GM04503 (cell line): ENCODE measurements at places on chromosomes 3 and 15.
A peak's percentile ranks its signal among the peaks of the same experiment; 100 is the strongest.

- DNase-seq: no peak
Observed at GRCh38 chr3:118544458-118544857, 490.2 kb downstream of the IGSF11 start.

- no peak for DNase-seq
Observed at GRCh38 chr15:66193066-66193465, 60.5 kb downstream of the MEGF11 start.

- no peak for DNase-seq
Observed at GRCh38 chr15:31160740-31161495, 59.4 kb upstream of the TRPM1 start.

- no peak for DNase-seq
Observed at GRCh38 chr15:70974004-70974832, 81.6 kb downstream of the LRRC49 start.

GRCh38 chr3:69304396-69304795, 81.5 kb downstream of the FRMD4B start:
- DNase-seq: no peak

- DNase-seq: no peak
Observed at GRCh38 chr15:44033894-44034293, 161.2 kb downstream of the FRMD5 start.

GRCh38 chr3:136255672-136256406, 5.7 kb downstream of the PCCB start:
- DNase-seq: no peak

DNA sequence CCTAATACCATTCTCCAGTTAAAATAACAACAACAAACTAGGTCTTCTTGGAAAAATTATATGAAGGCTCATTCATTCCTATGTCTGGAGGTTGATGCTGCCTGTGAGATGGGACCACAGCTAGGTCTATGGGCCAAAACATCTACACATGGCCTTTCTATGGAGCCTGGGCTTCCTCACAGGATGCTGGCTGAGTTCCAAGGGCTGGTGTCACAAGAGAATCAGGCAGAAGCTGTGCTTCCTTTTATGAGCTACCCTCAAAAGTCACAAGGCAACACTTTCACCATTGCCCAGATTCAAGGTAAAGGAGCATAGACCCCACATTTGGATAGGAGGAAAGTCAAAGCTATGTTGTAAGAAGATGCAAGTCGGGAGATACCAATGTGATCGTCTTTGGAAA, 4.6 kb upstream of the RTP2 start:
- no peak for DNase-seq

- DNase-seq: no peak
Observed at GRCh38 chr3:140349938-140350337, 327.9 kb upstream of the TRIM42 start.

DNA sequence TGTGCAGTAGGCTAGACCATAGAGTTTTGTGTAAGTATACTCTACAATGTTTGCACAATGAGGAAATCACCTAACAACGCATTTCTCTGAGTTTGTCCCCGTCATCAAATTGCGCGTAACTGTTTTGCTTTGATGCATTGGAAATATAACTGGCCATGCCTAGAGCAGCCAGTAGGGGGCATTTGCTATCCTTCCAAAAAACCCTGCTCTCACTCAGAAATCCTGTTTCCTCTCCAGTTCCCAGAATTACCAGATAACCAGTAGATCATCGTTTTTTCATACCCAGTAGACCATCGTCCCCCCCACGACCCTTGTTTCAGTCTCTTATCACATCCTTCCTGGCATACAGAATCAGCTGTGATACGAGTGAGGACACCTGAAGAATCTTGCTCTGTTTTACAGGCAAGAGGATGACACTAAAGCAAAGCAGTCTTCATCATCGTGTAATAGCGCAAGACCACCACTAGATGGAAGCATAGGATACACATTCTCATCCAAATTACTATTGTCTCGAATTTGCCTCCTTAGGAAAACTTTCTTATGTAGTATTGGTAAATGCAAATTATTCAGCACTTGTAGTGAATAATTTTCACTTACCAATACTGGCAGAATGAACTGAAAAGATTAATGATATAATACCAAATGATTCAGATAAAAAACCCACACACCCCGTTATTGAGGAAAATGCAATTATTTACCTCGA, 4.4 kb upstream of the GABRR3 start:
- peak; percentile 61 for DNase-seq

GRCh38 chr3:142647856-142648255, 51.7 kb downstream of the PLS1 start:
- DNase-seq: no peak

DNA sequence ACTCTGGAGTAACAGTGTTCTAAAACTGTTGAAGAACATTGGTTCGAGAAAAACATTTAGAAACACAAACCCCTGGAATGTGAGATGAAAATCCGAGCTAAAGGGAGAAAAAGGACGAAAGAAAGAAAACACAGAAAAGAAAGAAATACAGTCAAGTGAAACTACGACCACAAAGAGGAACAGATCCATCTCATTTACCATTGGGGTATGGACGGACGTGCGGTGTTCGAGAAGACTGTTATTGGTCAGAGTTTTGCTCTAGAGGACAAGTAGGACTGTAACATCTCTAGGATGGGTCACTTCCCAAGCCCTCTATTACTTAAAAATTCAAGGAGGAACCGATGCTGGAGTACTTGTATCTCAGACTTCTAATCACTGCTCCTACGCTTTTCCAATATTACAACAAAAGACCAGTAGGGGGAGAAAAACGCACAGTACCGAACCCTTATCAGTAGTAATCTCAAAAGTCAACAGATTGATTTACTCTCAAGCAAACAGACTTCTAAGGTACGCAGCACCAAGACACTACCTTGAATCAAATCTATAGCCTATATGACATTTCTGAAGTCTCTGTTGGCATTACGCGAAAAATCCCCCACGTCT, 1.1 kb upstream of the PIK3CA start:
- DNase-seq: no peak

- DNase-seq: no peak
Observed at GRCh38 chr3:125959317-125960065, 9.5 kb upstream of the ROPN1B start.

DNA sequence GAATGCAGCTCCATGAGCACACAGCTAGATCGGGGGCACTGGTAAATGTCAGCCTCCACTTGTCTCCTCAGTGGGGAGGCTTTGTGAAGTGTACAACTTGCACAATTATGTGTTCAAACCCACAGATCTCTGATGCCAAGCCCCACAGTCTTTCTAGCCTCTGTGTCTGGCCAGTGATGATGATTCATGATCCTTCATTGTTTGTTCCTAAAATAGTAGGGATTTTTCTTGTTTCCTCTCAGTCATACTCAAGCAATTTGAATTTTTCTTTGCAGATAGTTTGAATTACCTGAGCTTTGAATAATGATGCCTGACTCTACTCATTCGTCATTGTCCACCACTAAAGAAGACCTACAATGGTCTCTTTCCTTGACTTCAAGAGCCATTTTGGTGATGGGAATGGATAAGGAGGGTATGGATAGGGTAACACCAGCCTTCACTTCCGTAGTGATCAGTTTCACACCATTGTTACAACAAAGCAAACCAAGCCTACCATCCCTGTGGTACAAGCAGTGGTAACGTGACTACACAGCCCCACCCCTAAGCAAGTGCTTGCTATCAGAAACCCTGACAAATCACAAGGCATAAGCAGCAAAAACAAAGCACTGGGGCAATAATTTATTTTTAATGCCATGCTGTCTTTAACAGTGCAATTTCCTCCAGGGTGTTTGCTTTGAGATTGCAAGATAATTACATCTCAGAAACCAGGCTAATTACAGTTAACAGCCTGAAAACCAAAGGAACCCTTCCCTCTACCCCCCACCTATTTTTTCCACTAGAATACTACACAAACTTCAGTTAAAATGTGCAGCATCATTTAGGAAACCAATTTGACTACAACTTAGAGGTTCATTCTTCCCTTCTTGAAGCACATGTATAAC, 114.1 kb upstream of the PPP2R3A start:
- DNase-seq: no peak

GRCh38 chr3:37054370-37054769, 61.1 kb downstream of the MLH1 start:
- peak; percentile 78 for DNase-seq

DNA sequence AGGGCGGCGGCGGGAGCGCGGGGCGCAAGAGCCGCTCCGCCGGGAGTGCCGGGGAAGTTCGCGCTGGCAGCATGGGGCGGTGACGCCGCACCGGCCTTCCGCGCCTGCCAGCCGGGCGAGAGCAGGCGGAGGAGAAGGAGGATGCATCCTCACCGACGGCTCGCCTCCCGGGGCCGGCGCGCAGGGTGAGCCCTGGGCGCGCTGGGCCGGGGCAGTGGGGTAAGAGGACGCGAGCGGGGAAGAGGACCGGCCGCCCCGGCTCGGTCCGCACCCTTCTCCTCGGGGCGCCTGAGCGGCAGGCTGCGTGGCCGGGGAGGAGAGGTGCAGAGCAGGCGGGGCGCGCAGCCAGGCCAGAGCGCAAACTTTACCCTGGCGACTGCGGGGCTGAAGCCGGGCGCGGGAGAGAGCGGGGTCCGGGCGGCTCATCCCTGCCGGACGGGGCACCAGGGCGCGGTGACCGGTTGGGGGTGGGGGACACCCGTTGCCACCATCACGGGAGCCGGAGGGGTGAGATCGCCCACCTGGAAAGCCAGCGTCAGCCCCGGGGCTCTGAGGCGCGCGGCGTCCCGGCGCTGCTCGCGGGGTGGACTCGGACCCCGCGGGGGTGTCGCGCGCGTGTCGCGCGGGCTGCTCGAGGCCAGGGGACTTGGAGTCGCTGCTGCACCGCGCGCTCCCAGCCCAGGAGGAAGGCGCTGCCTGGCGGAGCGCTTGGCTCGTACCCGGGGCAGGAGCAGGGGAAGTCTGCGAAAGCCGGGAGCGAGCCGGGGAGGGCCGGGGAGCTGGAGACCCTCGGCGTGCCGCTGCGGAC, 542 bp downstream of the GABRA5 start:
- DNase-seq: no peak

GRCh38 chr3:187702507-187703033, at the start of gene RTP2:
RTP2 (minus strand) TSS chr3:187702557; CDS start chr3:187702128, 429 bp downstream.
- no peak for DNase-seq

DNA sequence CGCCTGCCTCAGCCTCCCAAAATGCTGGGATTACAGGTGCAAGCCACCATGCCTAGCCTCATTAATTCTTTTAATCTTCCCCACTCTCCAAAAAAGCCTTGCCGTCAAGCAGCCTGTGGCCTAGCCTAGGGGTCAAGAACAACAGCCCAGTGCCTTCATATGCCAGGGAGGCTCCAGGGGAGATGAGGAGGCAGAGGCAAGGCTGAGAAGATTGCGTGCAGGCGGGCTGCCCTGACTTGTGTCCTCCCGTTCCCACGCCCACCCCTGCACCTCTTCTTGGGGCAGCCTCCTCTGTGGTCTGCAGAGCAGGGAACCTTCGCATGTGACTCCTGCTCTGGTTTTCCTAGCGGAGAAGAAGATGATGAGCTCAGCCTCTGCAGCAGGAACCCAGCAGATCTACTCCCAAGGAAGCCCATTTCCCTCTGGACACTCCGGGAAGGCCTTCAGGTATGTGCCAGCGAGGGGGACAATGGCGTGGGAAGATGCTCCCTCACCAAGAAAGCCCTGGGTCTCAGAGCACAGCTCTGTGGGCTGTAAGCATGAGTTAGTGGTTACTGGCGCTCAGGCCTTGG, 118.5 kb upstream of the ABHD17C start:
- no peak for DNase-seq
